CD4-positive, alpha-beta T cell (primary cell): ENCODE measurements at places on chromosomes 7 and 10. TPM values are rescaled to one million over a fixed set of nuclear protein-coding genes. Genes with fewer than 3 reads are reported as not detected.

- no peak for DNase-seq
Measured at GRCh38 chr10:103910442-103911012, 7.5 kb downstream of the STN1 start.

DNA sequence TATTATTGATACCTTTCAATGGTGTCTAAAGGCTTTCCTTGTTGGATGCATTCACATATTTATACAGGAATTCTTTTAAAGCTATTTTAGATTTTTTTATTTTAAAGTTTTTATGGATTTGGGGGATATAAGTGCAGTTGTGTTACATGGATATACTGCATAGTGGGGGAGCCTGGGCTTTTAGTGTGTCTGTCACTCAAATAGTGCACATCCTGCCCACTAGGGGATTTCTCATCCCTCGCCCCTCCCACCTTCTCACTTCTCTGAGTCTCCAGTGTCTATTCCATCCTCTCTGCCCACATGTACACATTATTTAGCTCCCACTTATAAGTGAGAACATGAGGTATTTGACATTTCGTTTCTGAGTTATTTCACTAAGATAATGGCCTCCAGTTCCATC, 154.0 kb upstream of the MKI67 start:
- no peak for DNase-seq

HEPACAM2 gene
- total RNA-seq: not detected

GRCh38 chr10:125084614-125085257, 75.6 kb downstream of the CTBP2 start:
- no peak for DNase-seq

DNA sequence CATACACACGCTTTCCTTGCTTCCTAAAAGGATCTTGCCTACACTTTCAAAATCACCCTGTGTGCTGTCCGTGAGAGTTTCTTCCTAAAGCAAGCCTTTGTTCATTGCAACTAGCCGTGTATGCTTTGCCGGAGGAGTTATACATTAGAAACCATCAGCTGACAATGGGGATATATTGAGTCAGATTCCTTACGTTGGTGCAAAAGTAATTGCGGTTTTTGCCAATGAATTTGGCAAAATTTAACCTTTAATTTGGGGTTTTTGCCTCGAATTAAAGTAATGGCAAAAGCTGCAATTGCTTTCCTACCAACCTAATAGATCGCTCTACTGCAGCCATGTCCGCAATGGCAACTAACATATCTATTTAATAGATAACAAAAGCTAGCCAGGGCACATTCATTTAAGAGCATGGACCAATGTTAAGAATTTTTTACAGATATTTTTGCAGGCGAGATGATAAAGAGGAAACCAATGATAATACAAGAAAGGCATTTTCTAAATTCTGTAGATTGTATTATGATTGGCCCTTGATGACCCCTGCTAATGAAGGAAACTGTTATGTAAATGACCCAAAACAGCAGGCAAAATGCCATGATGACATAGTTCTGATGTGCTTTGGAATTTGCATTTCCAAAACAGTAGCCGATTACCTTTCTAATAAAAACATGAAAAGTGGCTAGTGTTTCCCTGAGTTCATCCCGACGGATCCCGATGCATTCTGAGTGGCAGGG, 184.8 kb upstream of the NRP1 start:
- DNase-seq: no peak

DNA sequence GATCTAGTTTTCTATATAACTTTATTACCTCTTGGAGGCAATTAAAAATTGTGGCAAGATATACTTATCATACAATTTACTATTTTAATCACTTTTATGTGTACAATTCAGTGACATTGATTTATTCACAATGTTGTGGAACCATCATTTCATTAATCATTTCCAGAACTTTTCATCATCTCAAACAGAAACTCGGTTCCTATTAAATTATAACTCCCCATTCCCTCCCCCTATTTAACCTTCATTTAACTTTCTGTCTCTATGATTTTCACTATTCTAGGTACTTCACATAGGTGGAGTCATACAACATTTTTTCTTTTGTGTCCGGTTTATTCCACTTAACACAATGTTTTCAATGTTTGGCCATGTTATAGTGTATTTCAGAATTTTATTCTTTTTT, 252.8 kb downstream of the REEP3 start:
- DNase-seq: no peak

DNA sequence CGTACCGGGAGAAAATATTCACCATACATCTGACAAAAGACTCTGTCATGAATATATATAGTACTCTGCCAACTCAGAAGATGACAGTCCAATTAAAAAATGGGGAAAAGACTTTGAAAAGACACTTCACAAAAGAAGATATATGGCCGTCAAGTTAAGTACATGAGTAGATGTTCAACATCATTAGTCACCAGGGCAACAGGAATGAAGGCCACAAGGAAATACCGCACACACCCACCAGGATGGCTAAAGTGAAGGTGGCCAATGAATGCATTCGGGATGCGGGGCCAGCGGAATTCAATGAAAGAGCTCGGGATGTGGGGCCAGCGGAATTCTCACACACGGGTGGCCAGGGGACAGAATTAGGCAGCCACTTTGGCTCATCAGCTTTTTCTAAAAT, 42.2 kb downstream of the MAD1L1 start:
- DNase-seq: no peak

DNA sequence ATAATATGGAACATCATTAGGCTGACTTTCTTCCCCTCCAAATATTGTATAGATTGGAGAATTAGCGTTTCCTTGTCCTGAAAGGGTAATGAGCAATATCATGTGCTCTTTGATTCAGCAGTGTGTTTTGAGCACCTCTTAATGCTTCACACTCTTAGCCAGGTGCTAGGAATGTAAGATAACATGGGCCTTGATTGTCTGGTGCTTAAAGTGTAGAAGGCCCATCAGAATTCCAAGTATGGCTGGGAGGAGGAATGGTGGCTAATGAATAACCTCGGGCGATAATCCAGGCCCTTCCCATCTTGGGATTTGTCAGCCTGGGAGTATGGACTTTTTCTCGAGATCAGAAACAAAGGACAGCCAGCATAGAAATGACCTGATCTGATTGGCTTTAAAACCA, 8.6 kb downstream of the TSPAN13 start:
- DNase-seq: no peak

DNA sequence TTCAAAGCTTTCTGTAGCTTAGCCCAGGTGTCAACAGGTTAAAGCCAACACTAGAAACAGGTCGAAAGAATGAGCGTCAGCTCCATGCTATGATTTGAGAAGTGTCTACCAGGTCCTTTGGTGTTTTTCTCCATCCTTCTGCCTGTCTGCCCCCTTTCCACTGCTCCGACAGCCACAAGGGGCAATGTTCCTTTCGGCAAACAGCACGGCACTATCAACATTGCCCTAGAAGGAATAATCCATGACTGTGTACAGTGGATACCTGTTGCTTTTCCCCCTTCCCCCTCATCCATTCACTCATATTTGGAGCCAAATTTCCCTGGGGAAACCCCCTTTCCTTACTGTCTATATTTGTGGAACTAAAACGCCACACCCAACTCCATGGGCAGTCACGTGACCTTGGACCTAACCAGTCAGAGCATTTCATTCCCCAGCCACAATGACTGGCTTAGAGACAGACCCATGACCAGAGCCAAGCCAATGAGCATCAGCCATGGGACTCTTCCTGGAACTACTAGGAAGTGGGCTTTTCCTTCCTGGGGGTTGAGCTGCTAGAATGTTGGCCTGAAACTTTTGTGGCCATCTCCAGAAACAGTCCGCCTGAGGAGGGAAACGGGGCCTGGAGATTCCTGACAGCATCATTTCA, 51.5 kb downstream of the AFAP1L2 start:
- no peak for DNase-seq
